ENCODE measurements at places on chromosomes 6 and 20.

GRCh38 chr20:41654884-41655283 is 36.7 kb upstream of the CHD6 start:
- DNase-seq: no peak

DNA sequence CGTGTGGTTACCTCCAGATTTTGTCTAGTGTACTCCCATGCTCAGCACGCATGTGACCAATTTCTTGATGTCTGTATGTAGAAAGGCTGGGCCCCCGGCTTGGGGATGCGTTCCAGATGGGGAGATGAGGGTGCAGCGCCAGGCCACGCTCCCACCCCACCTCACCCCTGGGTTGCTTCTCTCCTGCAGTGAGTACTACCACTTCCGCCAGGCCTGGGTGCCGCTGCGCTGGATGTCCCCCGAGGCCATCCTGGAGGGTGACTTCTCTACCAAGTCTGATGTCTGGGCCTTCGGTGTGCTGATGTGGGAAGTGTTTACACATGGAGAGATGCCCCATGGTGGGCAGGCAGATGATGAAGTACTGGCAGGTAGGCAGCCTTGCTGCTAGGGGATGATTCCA is 11.5 kb upstream of the SRF start:
- no peak for DNase-seq

DNA sequence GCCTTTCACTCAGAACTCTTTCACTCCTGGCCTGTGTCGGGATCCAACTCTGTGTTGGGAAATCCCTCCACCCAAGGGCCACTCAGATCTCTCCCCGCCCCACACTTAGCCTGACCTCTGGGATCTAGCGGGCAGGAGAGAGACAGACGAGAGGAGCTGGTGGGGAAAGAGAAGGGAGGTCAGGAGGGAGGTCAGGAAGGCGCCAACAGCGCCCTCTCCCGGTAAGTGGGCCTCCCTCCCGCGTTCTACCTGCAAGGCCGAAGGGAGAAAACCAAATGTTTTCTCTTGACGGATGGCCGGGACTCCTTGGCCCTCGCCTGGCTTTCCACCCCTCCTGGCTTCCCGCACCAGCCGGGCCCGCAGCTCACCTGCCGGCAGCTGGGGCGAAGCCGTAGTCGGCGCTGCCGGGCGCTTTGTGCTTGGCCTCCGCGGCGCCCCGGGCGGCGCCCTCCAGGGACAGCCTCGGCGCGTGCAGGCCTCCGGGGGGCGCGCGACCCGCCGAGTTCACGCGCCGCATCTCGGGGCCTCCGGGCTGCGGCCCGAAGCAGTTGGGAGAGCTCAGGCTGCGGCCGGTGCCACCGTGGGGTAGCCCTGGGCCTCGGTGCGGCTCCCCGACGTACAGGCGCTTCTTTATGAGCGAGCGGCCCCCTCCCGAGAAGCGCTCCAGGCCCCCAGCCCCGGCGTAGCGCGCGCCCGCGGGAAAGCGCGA is 38.2 kb downstream of the C6orf132 start:
- DNase-seq: no peak

- no peak for DNase-seq
These were observed 264.4 kb upstream of the PRDM1 start for GRCh38 chr6:105821777-105822176.

DNA sequence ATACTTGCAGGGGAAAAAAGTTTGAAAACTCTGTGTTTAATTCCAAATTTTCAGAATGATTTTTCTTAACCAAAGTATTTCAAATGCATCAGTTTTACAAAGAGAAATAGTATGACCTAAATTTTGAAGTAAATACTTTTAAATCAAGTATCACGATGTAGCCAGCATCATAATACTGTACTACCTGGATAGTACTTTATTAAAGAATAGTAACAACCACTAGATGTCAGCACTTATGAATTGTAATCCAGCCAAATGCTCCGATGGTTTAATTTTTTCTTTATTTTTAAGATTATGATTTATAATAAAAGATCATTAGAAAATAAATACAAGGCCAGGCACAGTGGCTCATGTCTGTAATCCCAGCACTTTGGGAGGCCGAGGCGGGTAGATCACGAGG is 37.2 kb upstream of the HACE1 start:
- no peak for DNase-seq

GRCh38 chr6:57313711-57314471 is 3.5 kb upstream of the PRIM2 start:
- DNase-seq: peak; percentile 69

DNA sequence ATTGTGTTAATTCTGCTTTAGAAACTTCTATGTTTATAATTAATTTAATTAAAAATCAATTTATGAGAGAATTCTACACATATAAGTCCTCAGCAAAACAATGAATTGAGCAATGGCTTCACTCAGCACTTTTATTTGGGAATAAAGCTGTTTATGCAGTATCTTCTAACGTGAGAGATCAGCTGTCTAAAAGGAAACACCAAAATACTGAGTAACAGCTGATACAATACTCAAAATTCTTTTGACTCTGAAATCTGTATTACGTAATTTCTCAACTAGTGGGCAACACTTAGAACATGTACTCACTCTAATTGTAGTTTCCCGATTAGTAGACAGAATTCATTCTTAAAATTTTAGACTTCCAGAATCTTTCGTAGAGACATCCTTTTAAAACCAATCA is 49.8 kb downstream of the MAP3K7 start:
- DNase-seq: no peak

DNA sequence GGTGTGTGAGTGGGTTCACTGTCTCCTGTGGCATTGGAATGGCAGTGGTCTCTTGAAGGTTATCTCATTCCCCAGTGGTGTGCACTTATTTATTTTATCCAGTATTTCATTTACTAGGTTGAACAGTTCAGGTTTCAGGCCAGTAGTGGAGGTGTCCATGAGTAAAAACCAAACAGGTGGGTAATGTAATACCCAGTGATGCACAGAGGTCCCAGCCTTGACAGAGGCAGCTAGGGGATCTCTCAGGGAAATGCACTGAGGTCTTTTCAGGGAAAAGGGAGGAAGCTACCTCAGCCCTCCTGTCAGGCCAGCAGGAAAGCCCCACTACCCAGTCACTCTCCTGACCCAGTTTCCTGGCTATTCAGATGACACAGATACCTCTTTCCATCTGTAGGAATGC is 403.6 kb downstream of the UTRN start:
- no peak for DNase-seq

- DNase-seq: no peak
These were observed 89.3 kb downstream of the CAP2 start for GRCh38 chr6:17482711-17483110.

- no peak for DNase-seq
These were observed 423.1 kb downstream of the MAFB start for GRCh38 chr20:40265825-40266533.

DNA sequence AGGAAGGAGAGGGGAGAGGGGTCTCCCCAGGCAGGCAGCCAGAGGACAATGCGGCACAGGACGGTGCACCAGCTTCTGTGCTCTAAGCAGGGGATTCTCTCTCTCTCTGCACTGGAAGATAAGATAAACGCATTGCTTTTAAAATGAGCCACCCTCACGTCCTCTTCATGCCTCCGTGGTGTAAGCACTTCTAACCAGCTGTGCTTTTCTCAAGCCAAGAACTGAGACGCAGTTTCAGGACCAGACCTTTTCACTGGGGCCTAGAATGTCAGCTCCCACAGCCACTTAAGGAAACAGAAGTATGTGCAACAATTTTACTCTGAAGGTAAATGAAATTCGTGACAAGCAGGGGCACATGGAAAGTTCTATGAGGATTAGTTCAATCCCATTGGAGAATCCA is 82.4 kb downstream of the PSMB1 start:
- no peak for DNase-seq

- no peak for DNase-seq
These were observed 25.7 kb upstream of the CTNNBL1 start for GRCh38 chr20:37668166-37668565.

DNA sequence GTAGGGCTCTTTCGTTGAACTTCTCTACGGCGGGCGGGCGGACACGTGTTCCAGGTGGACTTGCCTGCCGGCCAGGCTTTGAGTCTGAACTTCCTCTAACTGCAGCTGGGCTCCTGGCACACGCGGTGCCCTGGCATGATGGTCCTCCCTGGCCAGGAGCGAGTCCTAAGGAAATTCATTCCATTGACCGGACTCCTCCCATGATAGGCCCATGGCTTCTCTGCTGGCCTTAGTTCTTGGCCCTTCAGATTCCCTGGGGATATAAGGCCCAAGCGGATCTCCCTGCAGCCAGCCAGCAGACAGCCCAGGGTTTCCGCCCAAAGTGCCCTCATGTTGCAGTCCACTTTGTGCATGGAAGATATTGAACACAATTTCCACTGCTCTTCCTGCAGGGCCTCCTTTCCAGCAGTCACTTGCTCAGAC is 39.4 kb downstream of the TBC1D7 start:
- no peak for DNase-seq

DNA sequence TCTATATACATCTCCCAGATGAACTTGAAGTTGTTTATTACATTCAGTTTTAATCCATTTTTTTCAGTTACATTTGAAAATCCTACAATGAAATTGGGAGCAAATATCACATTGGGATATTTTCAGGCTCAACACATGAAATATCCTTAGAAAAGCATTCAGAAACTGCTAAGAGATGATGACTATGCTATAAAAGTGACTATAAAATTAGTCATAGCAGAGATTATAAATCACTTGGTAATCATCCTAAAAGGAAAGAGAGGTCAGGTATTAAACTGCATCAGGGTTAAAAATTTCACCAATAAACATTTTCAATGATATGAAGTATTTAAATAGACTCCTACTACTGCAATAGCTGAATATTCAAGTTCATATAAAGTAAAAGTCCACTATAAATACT is 987.7 kb downstream of the GRIK2 start:
- DNase-seq: no peak

GRCh38 chr20:45088247-45088646 is 12.7 kb downstream of the KCNS1 start:
- no peak for DNase-seq

DNA sequence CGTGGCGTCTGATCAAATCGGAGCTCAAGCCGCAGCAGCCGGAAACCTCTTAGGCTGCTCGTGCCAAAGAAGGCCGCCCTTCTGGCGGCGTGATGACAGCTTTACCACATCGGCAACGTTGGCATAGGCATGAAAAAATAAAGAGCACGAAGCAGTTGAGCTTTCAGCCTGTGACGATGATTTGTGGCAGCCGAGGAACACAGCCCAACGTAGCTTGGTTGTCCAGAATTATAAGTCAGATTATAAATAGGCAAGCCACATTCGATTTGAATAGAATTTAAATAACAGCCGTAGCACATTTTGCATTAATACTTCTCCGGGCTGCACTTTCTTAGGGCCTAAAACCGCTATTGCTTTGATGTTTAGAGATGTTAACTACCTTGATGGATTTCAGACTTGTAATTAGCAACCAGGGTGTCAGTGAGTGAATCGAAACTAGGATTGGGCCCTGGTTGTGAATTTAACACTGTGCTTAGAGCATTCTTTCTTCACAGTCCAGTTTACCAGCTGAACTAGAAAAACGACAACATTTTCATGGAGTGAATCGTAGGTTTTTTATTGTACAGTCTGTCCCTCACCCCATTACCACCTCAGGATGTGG is 864 bp upstream of the BCLAF1 start:
- peak; percentile 43 for DNase-seq

GRCh38 chr20:60034231-60035110 is 76.2 kb downstream of the CDH26 start:
- DNase-seq: no peak
